Parietal lobe (tissue), 2 donors: ENCODE measurements at places on chromosomes 3 and 15. TPM values are rescaled to one million over a fixed set of nuclear protein-coding genes. Genes with fewer than 3 reads are reported as not detected.

Gene ZNF662
- total RNA-seq, result 35.7 TPM

Gene CAPN7
- 70.1 TPM for total RNA-seq

Gene MESP1
- total RNA-seq, result 2.2 TPM

Gene GOLGA8S
- under 0.01 TPM for total RNA-seq

Gene GABRG3
- 23.8 TPM for total RNA-seq

Gene SPATA12
- total RNA-seq, result not detected

Gene TM4SF1
- total RNA-seq, result 8.1 TPM

Gene SCAMP2
- 13.1 TPM for total RNA-seq

Gene TMEM87A
- 76.1 TPM for total RNA-seq

Gene STRC
- total RNA-seq, result 1.6 TPM

Gene ITGB5
- total RNA-seq, result 19.7 TPM

Gene SERINC4
- not detected for total RNA-seq

Gene MUSTN1
- not detected for total RNA-seq

Gene TP63
- total RNA-seq, result 0.63 TPM

Gene CHRM5
- 0.63 TPM for total RNA-seq
